Upper lobe of left lung (tissue), 6 donors: ENCODE measurements at places on chromosomes 7 and 10. TPM values are rescaled to one million over a fixed set of nuclear protein-coding genes. Genes with fewer than 3 reads are reported as not detected.

BTAF1 gene
- total RNA-seq: 30.7 TPM

MUC12 gene
- 0.69 TPM for total RNA-seq

OPTN gene
- total RNA-seq: 51.5 TPM

MOGAT3 gene
- total RNA-seq: not detected

DNA sequence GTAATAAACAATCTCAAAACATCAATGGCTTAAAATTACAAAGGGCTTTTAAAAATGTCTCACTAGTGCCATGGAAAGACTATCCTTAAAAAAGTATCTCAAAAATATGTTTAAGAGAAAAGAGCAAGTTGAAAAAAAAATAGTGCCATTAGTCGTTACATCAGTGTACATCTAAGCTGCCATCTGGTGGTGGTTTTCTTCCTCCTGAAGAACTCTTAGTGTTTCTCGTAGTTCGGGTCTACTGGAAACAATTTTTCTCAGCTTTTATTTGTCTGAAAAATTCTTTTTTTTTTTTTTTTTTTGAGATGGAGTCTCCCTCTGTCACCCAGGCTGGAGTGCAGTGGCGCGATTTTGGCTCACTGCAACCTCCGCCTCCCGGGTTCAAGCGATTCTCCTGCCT lies 5.9 kb upstream of the GARIN1A start:
- H3K27ac ChIP-seq: no peak overlapping the region
- no peaks in the 10 kb centered on the region for H3K27me3 ChIP-seq
- no peaks in the 10 kb centered on the region for H3K36me3 ChIP-seq
- DNase-seq: no peak

DNA sequence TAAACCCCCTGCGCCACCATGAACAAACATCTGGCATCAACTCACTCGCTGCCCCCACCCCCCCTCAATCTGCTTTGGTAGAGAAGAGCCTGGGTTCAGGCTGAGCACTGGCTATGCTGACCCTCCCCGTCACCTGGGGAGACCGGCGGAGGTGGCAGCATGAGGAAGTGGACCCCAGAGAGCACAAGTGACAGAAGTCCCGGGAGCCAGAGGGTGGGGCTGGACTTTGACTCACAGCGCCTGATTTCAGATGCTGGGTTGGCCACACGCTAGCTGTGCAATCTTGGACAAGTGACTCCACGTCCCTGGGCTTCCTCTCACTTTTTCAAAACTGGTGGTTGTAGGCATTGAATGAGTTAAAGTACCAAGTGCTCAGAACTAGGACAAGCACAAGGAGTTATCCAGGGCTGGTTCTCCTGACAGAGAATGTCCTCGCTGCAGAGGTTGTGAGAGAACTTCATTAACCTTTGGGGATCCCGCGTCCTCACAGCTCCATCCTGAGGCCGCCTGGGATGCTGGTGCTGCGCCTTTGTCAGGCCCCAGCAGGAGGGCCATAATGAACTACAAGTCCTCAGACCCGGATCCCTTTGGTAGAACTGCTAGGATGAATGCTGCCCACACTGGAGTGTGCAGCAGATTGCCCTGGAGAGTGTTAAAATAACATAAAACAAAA lies 48.8 kb upstream of the RASGEF1A start:
- no peaks in the 10 kb centered on the region for H3K27me3 ChIP-seq
- H3K36me3 ChIP-seq: no peaks in the 10 kb centered on the region
- no peak overlapping the region for H3K27ac ChIP-seq
- peak; percentile 38 for DNase-seq
